ENCODE measurements at places on chromosomes 7 and 10.

DNA sequence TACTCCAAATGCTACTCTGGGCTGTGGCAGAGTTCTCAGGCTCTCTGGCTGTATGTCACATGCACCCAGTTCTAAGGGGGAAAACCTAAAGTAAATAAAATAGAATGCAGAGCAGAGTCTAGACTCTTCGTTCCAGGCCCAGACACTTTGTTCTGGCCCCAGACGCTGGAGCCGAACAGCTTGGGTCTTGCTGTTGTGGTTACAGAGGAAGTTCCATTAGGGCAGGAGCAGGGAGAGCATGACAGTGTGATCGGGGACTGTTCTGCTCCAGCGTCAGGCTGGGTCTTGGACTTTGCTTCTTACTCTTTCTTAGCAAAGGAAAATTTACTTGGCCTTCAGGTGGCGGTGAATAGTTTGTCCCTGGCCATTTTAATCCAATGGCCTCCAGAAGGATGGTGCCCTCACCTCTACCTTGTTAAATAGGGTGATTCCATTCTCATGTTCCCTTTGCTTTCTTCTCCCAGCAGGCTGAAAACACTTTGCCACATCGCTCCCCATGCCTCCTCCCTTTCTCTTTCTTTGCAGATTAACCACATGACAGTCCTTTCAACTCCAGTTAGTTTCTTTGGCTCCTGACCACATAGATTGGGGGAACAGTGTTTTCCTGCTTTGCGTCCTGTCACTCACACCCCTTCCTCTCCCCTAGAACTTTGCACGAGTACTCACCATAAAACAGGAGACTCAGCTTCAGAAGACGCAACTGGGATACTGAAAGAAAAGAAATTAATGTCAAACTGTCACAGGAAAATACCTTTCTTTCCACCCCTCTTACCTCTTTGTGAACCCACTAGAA, 730.8 kb downstream of the SUGCT start:
- DNase-seq: no peak

DNA sequence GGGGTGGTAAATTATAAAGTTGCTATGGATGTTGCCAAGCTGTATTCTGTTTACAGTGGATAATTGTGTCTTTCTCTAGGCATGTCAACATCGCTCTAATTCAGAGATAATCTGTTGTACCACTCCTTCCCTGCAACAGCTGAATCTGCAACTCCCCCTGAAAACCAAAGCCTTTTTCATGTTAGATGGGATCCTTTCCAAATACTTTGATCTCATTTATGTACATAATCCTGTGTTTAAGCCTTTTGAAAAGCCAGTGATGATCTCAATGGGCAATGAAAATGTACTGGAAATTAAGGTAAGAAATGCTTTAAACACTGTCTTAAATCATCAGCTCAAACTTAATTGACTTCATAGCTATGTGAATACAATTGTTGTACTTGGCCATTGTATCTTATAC, 91.0 kb downstream of the MET start:
- no peak for DNase-seq

- DNase-seq: no peak
These were observed 18.3 kb upstream of the SLC29A3 start for GRCh38 chr10:71300555-71301370.

DNA sequence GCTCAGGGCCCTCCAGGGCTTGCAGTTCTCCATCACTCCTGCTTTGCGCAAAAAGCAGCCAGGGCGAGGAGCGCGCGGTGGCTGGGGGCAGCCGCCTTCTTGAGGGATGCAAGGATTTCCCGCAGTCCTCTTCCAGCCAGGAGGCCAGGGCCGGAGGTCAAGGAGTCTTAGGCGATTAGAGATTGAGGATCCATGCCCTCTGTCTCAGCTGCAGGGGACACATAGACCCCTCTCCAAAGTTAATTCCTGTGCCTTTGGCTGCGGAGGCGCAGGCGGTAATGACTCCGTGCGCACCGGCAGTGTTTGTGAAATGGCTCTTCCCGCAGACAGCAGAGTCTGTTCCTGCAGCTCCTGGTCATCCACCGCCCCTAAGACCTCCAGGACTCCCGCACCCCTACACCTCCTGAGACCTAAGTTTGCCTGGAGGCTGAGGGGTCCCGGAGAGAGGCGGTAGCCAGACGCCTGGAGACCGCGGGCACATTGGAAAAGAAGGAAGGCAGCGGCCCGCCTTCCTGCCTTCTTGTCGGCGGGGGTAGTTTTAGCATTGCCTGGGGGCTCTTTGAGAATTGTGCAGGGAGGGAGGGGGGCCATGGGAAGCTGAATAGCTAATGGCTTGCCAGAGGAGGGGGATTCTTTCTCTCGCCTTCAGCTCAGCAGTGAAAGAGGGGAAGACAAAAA, 3.3 kb upstream of the NEUROG3 start:
- DNase-seq: no peak

DNA sequence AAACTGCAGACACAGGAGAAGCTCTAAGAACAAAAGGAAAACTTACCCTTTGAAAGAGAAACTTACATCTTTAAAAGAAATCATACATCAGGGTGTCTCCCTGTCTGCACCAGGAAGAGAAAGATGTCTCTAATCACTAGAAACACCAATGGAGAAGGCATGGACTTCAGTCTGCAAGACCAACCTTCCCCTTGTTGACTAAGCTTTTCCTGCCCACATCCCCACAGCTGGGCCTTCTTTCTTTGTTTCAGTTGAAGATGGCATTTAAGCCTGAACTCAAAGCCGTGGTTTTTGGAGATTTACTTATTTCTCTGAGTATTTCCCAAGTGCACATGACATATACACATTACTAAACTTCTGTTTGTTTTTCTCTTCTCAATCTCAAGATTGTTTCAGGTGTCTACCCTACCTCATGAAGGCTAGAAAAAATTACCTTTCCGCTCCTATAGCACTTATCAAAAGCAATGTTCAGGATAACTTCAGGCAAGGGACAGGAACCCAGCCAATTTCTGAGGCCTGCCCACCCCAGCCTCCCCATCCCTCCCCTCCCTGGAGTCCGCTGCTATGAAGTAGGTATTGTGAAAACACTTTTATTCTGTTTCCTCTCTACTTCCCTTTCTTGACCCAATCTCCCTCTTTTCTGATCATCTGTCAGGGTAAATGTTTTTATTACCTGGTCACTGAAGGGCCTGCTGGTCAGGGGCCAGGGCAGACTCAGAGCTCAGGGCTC, 2.8 kb upstream of the SLC29A3 start:
- no peak for DNase-seq

DNA sequence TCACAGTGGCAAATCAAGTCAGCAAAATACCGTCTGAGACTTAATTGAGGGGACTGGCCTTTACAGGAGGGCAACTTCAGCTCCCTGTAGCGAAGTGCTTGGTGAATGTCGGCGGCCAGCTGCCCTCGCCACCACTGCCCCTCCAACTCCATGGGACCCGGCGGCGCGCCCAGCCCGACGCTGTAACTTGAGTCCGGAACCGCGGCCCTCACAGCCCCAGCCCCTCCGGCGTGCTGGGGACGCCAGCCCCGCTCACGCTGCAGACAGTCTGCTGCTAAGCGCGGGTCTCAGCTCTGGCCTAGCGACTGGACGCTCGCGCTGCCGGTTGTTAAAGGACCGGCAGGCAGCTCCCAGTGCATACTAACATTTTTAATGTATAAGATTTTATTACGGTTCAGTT, 113.4 kb upstream of the NUPR2 start:
- no peak for DNase-seq

GRCh38 chr7:124954790-124955189, 25.2 kb upstream of the POT1 start:
- no peak for DNase-seq

DNA sequence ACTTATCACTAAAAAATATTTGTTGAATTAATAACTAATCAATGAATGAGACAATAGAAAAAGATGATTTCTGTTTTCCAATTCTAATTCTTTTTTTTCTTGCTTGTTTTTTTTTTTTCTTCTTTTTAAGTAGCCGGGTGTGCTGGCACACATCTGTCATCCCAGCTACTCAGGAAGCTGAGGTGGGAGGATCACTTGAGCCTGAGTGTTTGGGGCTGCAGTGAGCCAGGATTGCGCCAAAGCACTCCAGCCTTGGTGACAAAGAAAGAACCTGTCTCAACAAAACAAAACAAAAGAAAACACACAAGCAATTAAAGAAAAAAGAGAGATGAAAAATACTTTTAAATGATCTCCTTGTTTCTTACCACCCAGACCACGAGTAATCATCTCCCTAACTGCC, 1109.3 kb downstream of the REEP3 start:
- DNase-seq: no peak

- DNase-seq: no peak
These were observed 261.7 kb upstream of the TCERG1L start for GRCh38 chr10:131573256-131573655.

- DNase-seq: no peak
These were observed 32.8 kb downstream of the SDK1 start for GRCh38 chr7:3333861-3334260.

- no peak for DNase-seq
These were observed 93.9 kb upstream of the AGR3 start for GRCh38 chr7:16975712-16976111.

DNA sequence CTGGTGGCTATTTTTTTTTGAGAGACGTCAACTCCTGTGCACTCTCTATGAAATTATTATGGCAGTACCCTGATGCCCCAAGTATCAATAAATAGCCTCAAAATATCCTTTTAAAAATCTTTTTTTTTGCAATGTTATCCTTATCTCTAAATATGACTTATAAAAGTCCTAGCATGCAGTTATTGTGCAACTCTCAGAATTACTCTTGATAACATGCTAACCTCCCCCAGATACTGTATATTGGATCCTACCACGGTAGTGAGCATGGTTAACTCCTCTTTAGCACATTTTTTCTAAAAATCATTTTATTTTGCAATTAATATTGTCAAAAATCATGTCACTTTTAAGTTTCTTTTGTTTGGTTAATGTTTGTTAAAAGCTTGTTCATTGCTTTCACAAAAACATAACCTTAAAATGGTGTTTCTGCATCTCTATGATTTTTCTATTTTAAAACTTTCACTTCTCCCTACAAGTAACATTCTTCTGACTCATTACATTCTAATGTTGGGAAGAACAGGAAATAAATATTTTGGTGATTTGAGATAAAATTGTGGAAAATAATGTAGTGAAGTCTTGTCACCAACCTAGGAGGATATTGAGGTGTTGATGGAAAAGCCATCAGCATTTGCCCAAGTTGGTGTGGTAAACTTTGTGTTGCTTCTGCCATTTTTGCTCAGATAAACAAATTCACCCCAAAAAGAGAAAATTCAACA, 42.1 kb upstream of the ADRA2A start:
- peak; percentile 47 for DNase-seq

GRCh38 chr10:18140149-18140956, at the start of gene CACNB2:
Gene CACNB2 (plus strand): TSS chr10:18140424.
- peak; percentile 86 for DNase-seq
